ENCODE measurements at places on chromosomes 1 and 21. TPM values are rescaled to one million over a fixed set of nuclear protein-coding genes. Genes with fewer than 3 reads are reported as not detected.

- H3K27me3 ChIP-seq: peaks cover 8% of the 10 kb centered on the region
- DNase-seq: no peak
- no peaks in the 10 kb centered on the region for H3K36me3 ChIP-seq
- no peak overlapping the region for H3K27ac ChIP-seq
- H3K4me1 ChIP-seq: peaks cover 5% of the 10 kb centered on the region
These were observed 1.7 kb downstream of the PERM1 start for GRCh38 chr1:980137-980571.

Gene FAM78B
- total RNA-seq: 1.9 TPM

Gene RNU1-4
- total RNA-seq: 1,962 TPM

Gene BATF3
- 100.0 TPM for total RNA-seq

DNA sequence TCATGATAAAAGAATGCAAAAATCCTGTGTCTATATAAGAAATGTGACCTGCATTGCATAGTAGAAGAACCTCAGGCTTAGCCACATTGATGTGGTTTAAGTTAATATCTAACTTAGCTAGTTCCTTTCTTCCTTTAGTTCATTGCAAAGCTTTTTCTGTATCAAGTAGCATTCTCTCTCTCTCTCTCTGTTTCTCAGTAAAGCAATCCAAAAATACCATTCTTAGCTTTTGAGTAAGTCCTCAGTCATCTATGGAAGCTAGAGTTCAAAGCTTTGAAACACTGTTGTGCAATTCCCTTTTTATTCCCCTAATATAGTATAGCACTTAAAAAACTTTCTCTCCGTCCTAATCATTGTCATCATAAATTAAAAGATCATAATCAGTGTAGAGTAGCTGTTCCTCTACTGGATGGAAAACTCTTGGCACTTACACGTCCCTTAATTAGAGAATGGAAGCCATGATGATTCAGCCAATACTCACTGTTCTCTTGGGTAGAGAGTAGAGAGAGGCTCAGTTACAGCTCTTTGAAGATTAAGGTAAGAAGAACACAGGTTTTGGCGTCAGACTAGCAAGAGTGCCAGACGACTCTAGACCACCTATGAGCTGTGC, 350.3 kb upstream of the LYPLAL1 start:
- no peak for DNase-seq
- no peak overlapping the region for H3K27ac ChIP-seq
- H3K4me1 ChIP-seq: no peaks in the 10 kb centered on the region
- H3K36me3 ChIP-seq: no peaks in the 10 kb centered on the region
- H3K27me3 ChIP-seq: no peaks in the 10 kb centered on the region

DNA sequence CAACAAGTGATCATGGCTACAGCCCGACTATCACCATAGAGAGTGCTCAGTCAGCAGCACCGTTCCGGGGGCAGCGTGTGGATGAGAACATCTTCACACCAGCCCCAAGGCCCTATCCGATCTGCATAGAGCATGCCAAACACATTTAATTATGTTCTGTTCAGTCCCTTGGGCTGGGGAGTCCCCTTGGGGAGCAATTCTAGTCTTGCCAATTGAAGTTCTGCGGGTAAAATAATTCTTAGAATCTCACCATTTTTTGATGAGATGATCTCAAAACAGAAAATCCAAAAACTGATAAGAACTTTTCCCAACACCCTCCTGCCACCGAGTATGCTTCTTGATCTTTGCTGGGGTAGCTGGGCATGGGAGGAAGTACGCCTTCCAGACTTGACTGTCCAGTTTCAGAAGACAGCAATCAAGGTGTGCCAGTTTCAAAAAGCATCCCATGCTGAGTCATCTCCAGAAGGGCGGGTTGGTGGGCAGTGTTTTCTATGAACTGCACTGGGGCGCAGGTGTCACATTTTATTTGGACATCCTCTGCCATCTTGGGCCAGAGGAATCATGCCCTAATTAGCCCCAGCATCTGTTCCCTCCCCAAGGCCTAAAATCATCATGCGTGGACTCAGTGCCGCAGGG, 20.8 kb upstream of the PTPRF start:
- peaks cover 10% of the 10 kb centered on the region for H3K4me1 ChIP-seq
- no peak for DNase-seq
- no peak overlapping the region for H3K4me3 ChIP-seq
- peak overlapping the region; percentile 62 for H3K27ac ChIP-seq

- H3K27ac ChIP-seq: no peak overlapping the region
- no peaks in the 10 kb centered on the region for H3K27me3 ChIP-seq
- DNase-seq: peak; percentile 84
- H3K4me3 ChIP-seq: no peak overlapping the region
- peaks cover 33% of the 10 kb centered on the region for H3K4me1 ChIP-seq
- H3K36me3 ChIP-seq: peaks cover 49% of the 10 kb centered on the region
These were observed 34.3 kb upstream of the PPP1R15B start for GRCh38 chr1:204445860-204446412.

- H3K27ac ChIP-seq: peak overlapping the region; percentile 78
- peak overlapping the region; percentile 69 for H3K4me3 ChIP-seq
- peaks cover 23% of the 10 kb centered on the region for H3K36me3 ChIP-seq
- peaks cover 14% of the 10 kb centered on the region for H3K27me3 ChIP-seq
- peaks cover 34% of the 10 kb centered on the region for H3K4me1 ChIP-seq
- DNase-seq: peak; percentile 83
These were observed 22.0 kb upstream of the BATF3 start for GRCh38 chr1:212721388-212722247.

DNA sequence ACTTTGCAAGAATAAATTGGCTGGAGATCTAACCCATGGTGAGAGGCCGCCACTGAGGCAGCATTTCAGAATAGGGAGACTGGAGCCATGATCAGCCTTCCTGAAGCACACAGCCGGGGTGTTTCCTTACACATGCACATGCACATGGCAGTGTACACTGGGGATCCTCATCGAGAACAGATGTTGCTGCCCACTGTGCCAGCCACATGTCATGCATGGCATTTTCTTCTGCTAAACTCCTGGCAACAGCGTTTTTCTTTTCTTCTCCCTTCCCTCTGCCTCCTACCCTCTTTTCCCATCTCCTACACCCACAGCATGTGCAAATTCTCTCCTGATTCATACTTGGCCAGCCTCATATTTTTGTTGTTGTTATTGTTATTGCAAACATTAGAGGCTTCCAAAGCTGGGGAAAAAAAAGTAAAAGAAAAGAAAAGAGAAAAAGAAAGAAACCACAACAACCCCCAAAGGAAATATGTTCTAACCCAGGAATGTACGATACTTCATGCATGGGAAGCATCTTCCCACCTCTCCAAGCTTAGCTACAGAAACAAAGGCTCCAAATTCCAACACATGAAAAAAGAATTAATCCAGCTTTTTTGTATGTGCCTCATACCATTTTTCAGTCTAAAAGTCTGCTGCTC, 344.0 kb downstream of the ASTN1 start:
- no peaks in the 10 kb centered on the region for H3K36me3 ChIP-seq
- DNase-seq: no peak
- H3K27ac ChIP-seq: no peak overlapping the region
- no peak overlapping the region for H3K4me3 ChIP-seq

GRCh38 chr1:25704267-25704691, 87.7 kb downstream of the MAN1C1 start:
- peaks cover 35% of the 10 kb centered on the region for H3K27me3 ChIP-seq
- H3K36me3 ChIP-seq: peaks cover 1% of the 10 kb centered on the region
- DNase-seq: peak; percentile 76
- no peak overlapping the region for H3K27ac ChIP-seq
- H3K4me3 ChIP-seq: no peak overlapping the region
- peaks cover 21% of the 10 kb centered on the region for H3K4me1 ChIP-seq

Gene BGLAP
- 1.9 TPM for total RNA-seq

DNA sequence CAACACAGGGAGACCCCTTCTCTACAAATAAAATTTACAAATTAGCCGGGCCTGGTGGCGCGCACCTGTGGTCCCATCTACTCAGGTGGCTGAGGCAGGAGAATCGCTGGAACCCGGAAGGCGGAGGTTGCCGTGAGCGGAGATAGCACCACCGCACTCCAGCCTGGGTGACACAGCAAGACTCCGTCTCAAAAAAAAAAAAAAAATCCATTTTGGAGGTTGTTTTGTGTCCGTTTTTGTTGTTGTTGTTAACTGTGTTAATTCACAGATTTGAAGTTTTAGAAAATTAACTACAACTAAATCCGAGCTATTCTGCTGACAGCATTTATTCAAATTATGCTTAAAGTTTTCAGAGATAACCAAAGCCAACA, 618 bp downstream of the CLCC1 start:
- peak overlapping the region; percentile 97 for H3K27ac ChIP-seq
- peaks cover 9% of the 10 kb centered on the region for H3K27me3 ChIP-seq
- H3K4me3 ChIP-seq: peak overlapping the region; percentile 91
- DNase-seq: peak; percentile 82

DNA sequence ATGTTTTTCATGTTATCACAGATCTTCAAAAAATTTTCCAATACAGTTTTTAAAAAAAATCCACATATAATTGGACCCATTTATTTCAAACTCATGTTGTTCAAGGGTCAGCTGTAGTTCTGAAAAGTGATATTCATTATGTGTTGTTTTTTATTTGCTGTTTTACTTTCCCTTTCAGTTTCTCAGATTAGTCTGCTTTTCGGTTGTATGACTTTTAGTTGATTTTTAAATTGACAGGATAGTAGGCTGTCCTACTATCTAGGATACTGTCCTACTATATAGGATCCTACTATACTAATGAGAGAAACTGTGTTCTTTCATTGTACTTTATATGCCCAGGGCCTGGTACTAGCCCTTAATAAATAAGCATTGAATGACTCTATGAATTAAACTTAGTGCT, 33.6 kb upstream of the GPR52 start:
- no peaks in the 10 kb centered on the region for H3K36me3 ChIP-seq
- H3K4me3 ChIP-seq: no peak overlapping the region
- no peak overlapping the region for H3K27ac ChIP-seq
- no peaks in the 10 kb centered on the region for H3K27me3 ChIP-seq
- no peak for DNase-seq
- peaks cover 6% of the 10 kb centered on the region for H3K4me1 ChIP-seq

GRCh38 chr1:167658574-167659328, 28.7 kb downstream of the RCSD1 start:
- H3K27me3 ChIP-seq: no peaks in the 10 kb centered on the region
- peaks cover 56% of the 10 kb centered on the region for H3K36me3 ChIP-seq
- DNase-seq: no peak
- H3K4me1 ChIP-seq: peaks cover 45% of the 10 kb centered on the region

Gene TDRKH
- 13.3 TPM for total RNA-seq

DNA sequence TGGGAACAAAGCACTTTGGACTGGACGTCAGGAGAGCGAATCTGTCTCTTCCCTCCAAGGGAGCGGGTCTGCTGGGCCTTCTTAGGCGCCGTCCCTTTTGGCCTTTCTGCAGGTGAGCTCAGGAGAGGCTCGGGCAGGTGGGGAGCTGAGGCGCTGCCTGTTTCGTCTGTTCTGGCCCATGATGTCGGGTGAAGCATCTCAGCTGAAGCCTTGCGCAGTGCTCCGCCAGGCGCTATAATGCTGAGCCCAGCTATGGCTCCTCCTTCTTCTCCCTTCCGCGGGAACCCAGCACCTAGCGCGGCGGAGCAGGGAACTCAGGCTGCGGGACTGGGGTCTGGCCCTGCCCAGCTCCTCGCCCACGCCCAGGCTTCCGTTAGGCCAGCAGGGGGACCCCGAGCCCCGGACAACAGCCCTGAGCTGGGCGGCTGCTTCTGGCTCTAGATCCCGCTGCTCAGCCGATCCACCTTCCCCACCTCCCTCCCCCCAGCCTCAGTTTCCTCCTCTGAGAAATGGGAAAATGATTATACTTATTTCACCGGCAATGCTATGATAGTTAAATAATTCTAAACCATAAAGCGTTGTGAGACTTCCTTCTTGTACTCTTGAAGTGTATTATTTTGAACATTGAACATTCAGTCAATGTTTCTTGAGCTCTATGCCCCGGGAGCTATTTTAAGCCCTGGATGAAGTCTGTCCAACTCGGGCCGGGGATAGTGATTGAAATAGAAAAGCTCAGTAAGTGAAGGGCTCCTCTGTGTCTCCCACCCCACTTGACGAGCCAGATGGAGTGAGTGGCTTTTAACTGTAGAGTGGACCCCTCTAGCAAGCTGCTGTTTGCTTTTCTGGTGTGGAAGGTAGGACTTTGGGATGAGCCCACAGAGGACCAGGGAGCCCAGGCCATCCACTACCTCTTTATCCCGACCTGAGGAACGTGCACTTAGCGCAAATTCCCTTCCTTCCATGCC, 9.6 kb upstream of the ADORA1 start:
- H3K27me3 ChIP-seq: peaks cover 41% of the 10 kb centered on the region
- no peak overlapping the region for H3K27ac ChIP-seq
- DNase-seq: peak; percentile 75
- no peak overlapping the region for H3K4me3 ChIP-seq

Gene APCS
- not detected for total RNA-seq

Gene TIE1
- total RNA-seq: 0.23 TPM

- no peak overlapping the region for H3K4me3 ChIP-seq
- H3K36me3 ChIP-seq: no peaks in the 10 kb centered on the region
- no peaks in the 10 kb centered on the region for H3K27me3 ChIP-seq
These were observed 101.0 kb downstream of the KIF26B start for GRCh38 chr1:245255783-245256182.

Gene FAM151A
- total RNA-seq: not detected

Gene GBP5
- 110 TPM for total RNA-seq

GRCh38 chr1:228515200-228515834, 28.1 kb downstream of the RNF187 start:
- peak; percentile 80 for DNase-seq
- no peaks in the 10 kb centered on the region for H3K36me3 ChIP-seq
- H3K4me3 ChIP-seq: no peak overlapping the region
- H3K4me1 ChIP-seq: peaks cover 13% of the 10 kb centered on the region
- peaks cover 51% of the 10 kb centered on the region for H3K27me3 ChIP-seq

GRCh38 chr1:9476790-9477463, 62.3 kb upstream of the SLC25A33 start:
- H3K27ac ChIP-seq: no peak overlapping the region
- H3K4me1 ChIP-seq: no peaks in the 10 kb centered on the region
- no peak overlapping the region for H3K4me3 ChIP-seq
- peaks cover 8% of the 10 kb centered on the region for H3K27me3 ChIP-seq

DNA sequence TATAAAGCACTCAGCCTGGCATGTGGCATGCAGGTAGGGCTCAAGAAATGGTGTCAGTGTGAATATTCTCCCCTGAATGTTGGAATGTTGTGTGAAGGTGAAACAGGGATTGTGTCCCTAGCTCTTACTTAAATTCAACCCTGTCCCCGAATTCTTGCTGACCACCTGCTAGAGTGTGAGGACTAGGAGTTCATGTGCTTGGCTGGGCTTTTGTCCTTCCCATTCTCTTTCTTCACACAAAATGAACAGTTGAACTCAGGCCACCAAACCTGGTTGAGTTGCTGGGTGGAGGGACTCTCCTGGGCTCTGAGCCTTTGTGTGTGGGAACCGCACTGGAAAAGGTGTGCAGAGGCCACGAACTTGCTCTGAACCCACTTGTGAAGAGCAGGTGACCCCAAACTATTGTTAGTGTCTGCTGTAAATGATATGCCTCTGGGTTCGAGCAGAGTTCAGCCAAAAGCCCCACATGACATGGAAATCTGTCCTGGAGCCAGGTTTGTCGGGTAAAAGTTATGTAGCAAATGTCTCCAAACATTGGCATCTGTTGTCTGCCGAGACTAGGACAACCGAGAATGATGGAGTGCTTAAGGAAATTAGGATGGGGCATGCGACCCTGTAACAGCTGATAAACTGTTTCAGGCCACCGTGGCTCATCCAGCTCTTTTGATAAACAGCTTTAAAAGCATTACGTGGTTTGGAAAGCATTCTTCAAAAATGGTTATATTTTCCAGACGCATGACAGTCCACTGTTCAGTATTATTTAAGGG, 144.2 kb downstream of the DHRS3 start:
- H3K4me3 ChIP-seq: peak overlapping the region; percentile 77
- no peak for DNase-seq
- H3K27me3 ChIP-seq: no peaks in the 10 kb centered on the region
- H3K36me3 ChIP-seq: peaks cover 31% of the 10 kb centered on the region
- peak overlapping the region; percentile 94 for H3K27ac ChIP-seq
- peaks cover 73% of the 10 kb centered on the region for H3K4me1 ChIP-seq

Data from activated CD4-positive, alpha-beta T cell treated with anti-CD3 and anti-CD28 coated beads, Interleukin-2, amount 10 ng/mL, durations not matched to agents 24 days and 14 days (primary cell).